ENCODE measurements at places on chromosomes 11 and 22.

GRCh38 chr11:109644152-109644551 is 222.2 kb downstream of the C11orf87 start:
- DNase-seq: no peak

GRCh38 chr11:110463153-110463552 is 33.4 kb downstream of the FDX1 start:
- DNase-seq: peak; percentile 40

- no peak for DNase-seq
These were observed 14.3 kb upstream of the AIFM3 start for GRCh38 chr22:20952544-20953341.

DNA sequence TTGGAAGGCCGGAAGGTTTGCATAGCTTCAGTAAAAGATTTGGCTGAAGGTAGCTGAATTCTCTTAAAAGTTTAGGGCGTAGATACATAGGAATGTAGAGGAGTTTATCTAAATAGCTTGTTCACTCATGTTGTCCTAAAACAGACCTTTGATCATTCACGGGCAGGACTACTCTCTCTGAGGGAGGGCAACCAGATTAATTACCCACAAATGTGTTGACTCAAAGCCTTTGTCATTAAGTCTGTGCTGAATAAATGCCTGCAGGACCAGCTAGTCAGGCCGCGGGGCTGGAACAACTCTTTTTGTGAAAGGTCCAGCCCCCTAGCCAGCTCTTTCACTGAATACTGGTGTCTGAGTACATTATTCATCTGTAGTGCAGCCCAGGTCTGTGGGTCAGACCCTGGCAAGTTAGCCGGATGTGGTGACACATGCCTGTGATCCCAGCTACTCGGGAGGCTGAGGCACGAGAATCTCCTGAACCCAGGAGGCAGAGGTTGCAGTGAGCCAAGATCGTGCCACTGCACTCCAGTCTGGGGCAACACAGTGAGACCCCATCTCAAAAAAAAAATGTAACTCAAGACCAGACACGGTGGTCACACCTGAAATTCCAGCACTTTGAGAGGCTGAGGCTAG is 2.8 kb upstream of the FADD start:
- DNase-seq: no peak

- no peak for DNase-seq
These were observed 1.3 kb downstream of the MRPL23 start for GRCh38 chr11:1948389-1948788.

DNA sequence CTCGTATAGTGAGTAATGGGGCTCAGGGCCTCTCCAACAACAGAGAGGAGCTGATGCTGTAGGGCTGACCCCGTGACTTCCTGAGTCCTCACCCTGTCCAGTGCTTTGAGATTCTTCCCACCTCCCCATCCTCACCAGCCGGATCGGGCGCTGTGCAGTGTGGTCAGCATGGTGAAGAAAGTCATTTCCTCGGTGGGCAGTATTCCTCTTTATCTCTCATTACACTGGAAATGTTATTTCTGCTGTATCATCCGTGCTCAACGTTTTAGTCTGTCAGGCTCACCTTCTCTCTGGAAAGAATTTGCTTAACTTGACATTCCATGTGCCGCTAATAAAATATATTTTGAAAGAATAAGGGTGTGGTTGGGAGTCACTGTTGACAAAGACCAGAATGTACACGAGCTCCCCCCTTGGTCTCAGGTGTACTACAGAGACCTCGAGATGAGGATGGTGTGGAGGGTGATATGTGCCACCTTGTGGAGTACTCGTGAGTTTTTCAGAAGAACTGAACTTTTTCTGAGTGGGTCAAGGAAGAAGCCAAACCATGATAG is 25.7 kb upstream of the SCGB1A1 start:
- DNase-seq: no peak

GRCh38 chr22:44291265-44291664 is 21.5 kb downstream of the SHISAL1 start:
- no peak for DNase-seq

- DNase-seq: no peak
These were observed 68.0 kb upstream of the KCNQ1OT1 start for GRCh38 chr11:2767801-2768200.

DNA sequence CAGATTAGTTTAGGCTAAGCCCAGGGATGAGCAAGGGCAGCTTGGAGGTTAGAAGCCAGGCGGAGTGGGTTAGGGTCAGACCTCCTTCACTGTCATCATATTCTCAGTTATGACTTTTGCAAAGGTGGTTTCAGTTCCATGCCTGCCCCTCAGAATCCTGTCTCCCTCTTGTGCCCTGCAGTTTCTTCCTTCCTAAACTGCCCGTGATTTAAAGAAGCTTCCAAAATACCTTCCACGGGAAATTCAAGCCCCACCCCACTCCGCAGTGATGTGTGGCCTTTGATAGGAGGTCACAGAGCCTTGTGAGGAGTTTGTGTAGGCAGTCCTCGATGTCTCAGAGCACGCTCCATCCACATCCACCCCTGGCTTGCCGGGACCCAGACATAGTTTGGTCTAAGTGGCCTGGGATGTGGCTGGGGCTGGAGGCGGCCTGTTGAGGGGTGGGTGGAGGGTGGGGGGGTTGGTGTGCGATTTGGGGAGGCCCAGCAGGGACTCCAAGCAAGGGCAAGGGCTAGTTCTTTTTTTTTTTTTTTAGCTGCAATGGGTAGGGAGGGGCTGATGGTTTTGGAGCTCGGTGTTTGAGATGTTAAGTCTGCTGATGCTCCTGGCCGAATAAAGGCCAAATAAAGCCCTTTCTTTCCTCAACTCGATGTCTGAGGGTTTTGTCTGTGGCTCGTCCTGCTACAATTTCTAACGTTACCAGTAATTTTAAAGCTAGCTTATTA is 1.6 kb upstream of the IFITM1 start:
- no peak for DNase-seq

- no peak for DNase-seq
These were observed 140.8 kb downstream of the TBC1D22A start for GRCh38 chr22:46902998-46903916.

DNA sequence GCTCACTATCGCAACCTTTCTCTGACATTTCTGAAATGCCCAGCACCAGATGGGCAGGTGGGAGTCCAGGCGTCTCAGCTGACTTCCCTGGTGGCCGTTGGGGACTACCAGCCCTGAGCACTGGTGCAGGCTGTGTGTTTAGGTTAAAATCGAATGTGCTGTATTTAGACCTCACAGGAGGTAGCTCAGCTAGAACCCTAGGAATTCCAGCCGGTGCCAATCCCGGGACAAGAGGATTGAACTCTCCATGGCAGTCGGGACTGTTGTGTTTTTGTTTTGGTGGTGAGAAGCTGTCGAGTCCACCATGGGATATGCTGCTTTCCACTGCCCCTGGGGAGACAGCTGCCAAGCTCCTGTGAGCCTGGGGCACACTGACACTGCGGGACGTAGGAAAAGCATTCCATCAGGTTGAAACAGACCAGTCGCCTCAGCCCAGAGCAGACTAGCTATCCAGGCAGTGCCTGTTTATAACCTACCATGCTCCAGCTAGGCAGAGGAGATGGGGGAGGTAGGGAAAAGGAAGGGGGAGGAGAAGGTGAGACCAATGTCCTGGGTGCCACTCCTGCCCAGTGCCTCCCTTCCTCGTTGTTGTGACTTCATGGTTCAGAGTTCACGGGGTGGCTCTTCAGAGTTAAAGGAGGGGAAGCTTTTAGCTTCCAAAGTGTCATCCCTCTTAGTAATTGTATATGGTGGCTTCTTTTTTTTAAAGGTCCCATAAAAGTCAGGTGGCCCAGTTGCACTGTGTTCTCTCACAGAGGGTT is 53.0 kb downstream of the MICAL2 start:
- DNase-seq: no peak

GRCh38 chr22:30992565-30992964 is 23.5 kb downstream of the TUG1 start:
- DNase-seq: no peak

- DNase-seq: no peak
These were observed 37.1 kb upstream of the PARVG start for GRCh38 chr22:44143579-44143978.

DNA sequence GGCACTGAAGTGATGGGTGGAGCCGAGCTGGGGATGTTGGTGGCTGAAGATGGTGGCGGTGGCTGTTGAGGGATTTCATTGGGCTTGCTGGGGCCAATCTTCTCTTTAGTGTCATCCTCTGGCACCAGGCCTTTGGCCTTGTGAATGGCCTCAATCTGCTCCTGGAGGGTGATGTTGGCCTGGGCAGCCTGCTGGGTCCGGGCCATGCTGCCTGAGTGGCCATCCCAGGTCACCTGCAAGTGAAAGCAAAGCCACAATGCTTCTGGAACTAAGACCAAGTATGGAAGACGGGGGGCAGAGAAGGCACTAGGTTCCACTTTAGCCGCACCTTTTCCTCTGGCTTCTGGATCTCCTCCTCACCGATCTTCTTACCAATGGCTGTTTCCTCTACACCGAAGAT is 12.1 kb upstream of the TBC1D10A start:
- DNase-seq: no peak

All from skeletal muscle cell (primary cell).